NAMALWA (cell line): ENCODE measurements at places on chromosomes 11 and 22.
A peak's percentile ranks its signal among the peaks of the same experiment; 100 is the strongest.

- peak; percentile 15 for DNase-seq
These were observed 54.4 kb upstream of the DRD2 start for GRCh38 chr11:113529606-113530005.

DNA sequence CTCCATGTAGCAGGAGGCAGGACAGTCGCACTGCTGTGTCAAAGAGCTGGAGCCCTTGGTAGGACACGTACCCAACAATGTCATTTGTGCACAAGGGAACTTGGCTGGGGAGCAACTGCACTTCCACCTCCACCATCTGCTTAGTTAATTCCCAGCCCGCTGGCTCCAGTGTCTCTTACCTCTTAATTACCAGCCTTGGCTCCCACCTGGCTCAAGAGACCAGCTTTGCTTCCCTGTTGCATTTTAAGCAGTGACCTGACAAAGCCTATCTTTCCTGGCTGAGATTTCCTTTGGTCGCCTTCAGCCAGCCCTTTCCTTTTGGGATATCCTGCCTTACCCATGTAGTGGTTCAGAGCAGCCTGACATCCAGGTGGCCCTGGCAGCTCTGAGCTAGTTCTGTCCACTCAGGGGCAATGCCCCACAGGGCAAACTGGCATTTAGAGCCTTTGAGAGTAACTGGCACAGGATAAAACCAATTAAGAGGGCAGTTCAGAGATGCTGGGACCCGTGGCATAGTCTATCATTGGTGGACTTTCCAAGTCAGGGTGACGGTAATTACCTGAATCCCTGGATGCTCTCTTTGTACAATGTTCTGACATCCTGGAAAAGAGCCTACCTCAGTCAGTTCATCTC is 212.6 kb upstream of the SORL1-AS1 start:
- DNase-seq: no peak

DNA sequence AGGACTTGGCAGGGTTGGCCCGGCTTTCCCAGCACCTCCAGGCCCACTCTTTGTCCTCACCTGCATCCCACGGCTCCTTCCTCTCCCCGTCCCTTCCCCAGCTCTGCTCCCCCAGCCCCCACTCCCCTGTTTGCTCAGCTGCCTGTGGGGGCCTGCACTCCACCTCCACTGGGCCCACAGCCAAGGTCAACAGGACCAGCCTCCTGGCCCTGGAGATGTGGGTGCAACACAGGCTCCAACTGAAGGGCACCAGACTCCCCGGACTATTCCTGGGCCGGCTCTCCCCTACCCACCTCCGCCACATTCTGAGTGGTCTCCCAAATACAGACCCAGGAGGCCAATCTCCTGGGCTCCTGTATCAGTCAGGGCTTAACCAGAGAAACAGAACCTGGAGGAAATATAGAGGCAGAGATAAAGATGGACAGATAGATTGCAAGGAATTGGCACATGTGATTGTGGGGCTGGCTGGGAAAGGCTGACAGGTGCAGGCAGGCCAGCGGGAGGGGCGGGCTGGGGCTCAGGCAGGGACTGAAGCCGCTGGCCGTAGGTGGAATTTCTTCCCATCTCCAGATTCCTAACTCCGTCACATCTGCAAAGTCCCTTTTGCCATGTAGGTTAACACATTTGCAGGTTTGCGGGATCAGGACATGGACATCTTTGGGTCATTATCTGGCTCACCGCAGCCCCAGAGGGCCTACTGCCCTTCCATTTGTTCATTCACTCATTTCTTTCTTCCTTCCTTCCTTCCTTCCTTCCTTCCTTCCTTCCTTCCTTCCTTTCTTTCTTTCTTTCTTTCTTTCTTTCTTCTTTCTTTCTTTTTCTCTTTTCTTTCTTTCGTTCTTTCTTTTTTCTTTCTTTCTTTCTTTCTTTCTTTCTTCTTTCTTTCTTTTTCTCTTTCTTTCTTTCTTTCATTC is 45.8 kb upstream of the MYH9 start:
- no peak for DNase-seq

- DNase-seq: no peak
These were observed 42.1 kb upstream of the ATXN10 start for GRCh38 chr22:45629469-45630089.

GRCh38 chr11:27857014-27857413 is 156.8 kb upstream of the BDNF start:
- DNase-seq: no peak

GRCh38 chr11:64553554-64554201 is 37.3 kb upstream of the SLC22A12 start:
- DNase-seq: peak; percentile 52

DNA sequence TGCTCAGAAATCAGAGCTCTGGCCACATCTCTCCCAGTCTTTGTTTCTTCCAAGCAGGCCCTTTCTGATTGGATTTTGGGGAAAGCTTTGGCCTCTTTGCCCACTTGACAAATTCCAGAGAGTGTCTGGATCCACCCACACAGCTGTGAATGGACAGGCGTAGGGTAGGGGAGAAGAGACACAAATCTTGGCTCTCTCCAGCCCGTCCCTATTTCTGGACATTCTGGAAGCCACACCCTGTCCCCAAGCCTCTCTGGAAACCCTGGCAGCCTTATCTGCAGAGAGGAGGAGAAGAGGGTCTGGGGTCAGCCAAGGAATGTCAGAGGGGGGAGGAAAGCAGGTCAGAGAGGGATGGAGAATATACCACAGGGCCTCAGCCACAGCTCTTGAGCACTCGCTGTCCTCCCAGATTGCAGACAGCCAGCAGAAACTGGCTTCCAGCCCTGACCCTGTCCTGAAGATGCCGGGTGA is 59.5 kb upstream of the WNT11 start:
- no peak for DNase-seq

GRCh38 chr11:40100781-40101180 is 1358.7 kb downstream of the LRRC4C start:
- DNase-seq: no peak

DNA sequence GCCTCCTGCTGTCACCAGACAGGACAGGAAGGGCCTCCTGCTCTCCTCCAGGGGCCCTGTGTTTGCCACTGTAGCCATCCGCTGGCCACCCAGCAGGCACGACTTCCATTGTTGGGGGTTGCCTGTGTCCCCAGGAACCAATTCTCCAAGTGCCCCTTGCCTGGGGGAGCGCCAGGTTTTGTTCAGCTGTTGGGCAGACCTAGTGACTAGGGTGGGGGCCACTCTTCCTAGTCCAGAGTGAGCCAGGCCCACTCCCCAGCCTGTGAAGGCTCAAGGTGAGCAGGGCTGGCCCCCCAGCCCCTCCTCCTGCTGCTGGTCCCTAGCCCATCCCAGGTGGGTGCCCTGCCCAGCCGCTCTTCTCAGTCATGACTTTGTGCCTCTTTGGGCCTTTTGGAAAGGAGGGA is 30.9 kb downstream of the OSBPL5 start:
- DNase-seq: no peak

DNA sequence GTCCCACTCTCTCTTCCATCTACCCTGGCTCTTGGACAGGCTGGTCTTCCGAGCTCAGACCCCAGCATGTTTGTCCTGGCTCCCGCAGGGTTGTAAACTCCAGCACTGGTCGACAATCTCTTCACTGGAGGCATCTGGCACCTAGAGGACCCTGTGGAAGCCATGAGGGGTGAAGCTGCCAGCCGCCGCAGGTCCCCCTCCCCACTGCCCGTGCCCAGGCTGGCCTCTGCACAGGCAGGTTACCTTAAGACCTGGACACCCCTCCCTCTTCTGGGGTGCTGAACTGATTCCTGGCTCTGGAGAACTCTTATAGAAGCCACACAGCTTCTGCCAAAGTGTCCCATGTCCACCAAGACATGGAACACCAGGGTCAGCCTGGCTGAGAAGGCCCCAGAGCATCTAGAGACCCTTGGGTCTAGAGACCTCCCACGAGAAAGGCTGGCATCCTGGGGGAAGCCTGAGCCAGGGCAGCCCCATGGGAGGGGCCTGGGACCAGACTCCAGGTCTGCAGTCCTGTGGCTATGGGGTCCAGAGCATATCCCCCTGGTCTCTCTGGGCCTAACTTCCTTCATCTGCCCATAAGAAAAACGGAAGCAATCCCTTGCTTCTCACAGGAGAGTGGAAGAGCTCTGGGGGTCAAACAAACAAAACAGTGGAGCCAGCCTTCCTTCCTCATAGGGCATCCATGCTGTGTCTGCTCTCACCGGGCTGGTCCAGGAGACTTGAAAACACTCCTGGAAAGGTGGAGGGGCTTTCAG is 30.6 kb downstream of the LMO1 start:
- DNase-seq: no peak

DNA sequence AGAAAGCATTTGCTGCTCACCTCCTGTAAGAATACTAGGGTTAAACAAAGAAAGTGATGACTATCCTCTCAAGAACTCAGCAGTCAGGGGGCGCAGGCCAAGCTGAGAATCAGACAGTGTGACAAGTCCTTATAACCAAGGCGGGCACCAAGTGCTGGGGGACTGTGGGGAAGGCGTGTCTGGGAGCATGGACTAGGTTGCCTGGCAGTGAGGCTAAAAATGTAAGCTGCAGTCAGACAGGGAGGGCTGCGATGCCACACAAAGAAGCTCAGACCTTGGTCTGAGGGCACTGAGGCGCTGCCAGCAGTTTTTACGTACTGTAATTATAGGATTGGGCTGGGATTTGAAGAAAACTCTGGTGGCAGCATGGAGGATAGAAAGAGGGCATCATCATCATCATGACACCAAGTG is 73.7 kb downstream of the FLI1 start:
- DNase-seq: no peak

- no peak for DNase-seq
These were observed 11.6 kb downstream of the TANGO2 start for GRCh38 chr22:20032407-20032991.
